ENCODE measurements at places on chromosomes 6 and 20.

- DNase-seq = no peak
These were observed 723.2 kb downstream of the EPM2A start for GRCh38 chr6:145012039-145012662.

- no peak for DNase-seq
These were observed 172.9 kb downstream of the MCHR2 start for GRCh38 chr6:99821164-99821563.

GRCh38 chr6:141354191-141354955 is 778.4 kb upstream of the GJE1 start:
- DNase-seq = no peak

- DNase-seq = no peak
These were observed 668.9 kb upstream of the CITED2 start for GRCh38 chr6:140043357-140043756.

GRCh38 chr20:64079273-64080012 is at the start of gene RGS19:
TSS of gene RGS19 (minus strand) at chr20:64079518. CDS start at chr20:64076886, 2,632 bp downstream.
- DNase-seq = peak; percentile 62

GRCh38 chr6:7580537-7580926 is 9.5 kb upstream of the SNRNP48 start:
- DNase-seq = no peak

DNA sequence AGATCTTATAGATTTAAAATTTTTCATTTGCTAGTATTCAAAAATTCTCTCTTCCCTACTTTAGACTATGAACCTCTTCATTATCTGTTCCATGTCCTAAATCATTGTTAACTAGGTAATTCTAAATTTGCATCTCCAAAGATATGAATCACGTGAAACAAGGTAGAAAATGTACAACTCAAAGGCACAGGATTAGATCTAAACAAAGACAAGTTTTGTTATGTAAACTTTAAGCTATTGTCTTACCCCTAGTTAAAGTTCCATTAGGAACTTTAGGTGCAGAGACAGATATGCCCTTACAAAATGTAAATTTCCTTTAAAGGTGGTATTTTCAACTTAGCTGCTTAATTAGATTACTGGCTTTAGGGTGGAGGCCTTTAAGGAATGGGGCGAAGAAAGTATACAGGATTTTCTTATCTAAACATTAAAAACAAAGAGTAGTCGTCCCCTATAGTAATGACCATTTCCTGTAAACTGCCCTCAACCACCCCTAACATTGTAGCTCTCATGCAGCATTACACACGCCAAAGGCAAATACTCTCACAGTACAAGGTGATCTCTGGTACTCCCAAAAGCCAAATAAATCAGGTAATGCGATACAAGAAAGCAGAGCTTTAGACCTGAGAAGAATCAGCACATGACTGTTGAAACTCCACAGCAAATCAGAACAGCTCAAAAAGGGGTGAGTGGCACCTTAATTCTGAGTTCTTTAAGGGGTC is 57.4 kb upstream of the MRAP2 start:
- no peak for DNase-seq

- no peak for DNase-seq
These were observed 250.8 kb downstream of the LAMA2 start for GRCh38 chr6:129133770-129134192.

- no peak for DNase-seq
These were observed 10.3 kb upstream of the DST start for GRCh38 chr6:56652994-56653393.

GRCh38 chr6:110053395-110054240 is 75.5 kb downstream of the GPR6 start:
- DNase-seq = no peak

DNA sequence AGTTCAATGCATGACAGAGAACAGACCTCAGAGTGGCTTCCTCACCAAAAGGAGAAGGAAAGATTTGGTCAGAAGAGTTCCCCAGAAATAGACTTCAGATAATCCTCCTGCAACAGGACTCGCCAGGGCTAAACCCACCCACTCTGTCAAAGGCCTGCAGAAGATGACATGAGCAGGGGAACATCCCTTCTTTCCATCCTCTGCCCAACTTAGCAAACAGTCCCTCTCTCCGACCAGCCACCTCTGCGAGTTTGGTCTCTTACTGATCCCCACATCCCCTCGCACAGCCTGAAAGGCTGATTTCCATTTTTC is 7.5 kb downstream of the NFATC2 start:
- no peak for DNase-seq
